ENCODE measurements at places on chromosomes 7 and 10.

DNA sequence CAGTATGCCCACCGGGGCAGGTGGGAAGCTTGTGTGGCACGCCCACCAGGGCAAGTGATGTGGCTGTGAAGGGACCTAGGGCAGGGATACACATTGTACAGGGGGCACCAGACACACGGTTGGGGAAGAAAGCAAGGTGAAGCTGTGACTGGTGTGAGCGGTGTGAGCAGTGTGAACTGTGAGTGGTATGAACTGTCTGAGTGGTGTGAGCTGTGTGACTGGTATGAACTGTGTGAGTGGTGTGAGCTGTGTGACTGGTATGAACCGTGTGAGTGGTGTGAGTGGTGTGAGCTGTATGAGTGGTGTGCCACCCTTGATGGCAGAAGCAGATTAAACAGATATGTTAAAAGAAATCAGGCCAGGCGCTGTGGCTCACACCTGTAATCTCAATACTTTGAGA, 48.1 kb downstream of the DPYSL4 start:
- DNase-seq: no peak

DNA sequence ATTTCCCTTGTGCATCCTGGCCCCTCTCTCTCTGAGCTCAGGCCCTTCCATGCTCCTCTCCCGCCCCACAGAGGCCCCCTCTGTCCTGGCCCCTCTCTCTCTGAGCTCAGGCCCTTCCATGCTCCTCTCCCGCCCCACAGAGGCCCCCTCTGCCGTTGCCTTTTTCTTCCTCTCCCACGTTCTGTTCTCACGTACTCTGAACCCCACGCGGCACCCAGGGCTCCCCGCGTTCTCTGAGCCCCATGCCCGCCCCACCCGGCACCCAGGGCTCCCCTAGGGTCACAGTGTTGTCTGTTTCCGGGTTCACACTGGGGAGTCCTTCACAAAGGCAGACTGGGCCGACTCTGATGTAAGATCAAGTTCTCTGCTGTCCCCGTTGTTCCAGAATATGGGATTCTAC, 336.8 kb downstream of the DNAJB6 start:
- no peak for DNase-seq

- DNase-seq: no peak
Measured at GRCh38 chr7:23710000-23710399, at the start of gene STK31. Gene STK31, plus strand, starts transcription at chr7:23710219. Its CDS starts 67 bp downstream, at chr7:23710286.

GRCh38 chr7:53596230-53596629, 560.8 kb downstream of the POM121L12 start:
- DNase-seq: no peak

DNA sequence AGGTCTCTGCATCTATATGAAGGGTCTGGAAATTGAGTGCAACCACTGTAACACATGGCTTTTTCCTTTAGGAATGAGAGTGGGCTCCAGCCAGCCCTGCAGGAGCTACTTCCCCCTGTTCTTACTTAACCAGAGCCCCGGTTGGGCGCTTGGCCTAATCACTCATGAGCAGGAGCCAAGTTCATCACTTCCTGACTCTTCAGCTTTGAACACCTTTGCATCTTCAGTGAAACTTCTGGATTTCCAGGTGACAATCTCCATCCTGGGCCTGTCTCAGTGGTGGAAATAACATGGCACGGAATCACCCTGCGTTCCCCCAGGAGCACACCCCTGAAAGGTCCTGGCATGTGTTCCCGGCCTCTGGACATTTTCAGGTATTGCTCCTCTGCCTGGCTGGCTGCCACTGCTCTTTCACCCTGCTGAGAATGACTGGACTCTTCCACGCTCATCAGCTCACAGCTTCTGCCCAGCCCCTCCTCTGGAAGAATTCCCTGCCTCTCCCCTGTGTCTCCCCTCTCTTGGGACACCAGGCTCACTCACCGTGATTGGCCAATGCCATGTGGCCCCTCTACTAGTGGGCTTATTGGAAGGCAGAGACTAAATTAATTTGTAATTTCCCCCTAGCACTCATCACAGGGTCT, 229.1 kb upstream of the GRB10 start:
- DNase-seq: no peak
